ENCODE measurements at places on chromosomes 5 and 9.

DNA sequence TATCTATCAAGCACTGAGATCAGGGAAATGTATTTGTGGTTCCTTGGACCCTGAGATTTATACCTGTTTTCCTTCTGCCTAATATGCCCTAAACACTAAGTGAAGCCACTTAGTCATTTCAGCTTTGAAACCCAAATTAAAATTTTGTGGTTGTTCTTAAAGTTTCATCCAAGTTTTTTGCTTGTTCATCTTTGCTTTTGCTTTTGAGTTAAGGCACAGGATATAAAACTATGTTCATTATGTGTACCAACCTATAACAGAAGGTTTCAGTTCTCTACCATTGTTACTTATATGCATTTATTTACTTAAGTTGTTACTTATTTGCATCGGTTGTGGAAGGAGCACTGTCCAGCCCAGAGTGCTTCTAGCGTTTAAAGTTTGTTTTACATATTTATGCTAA is 382.3 kb downstream of the PTPRD start:
- DNase-seq, result no peak

GRCh38 chr9:96006296-96006879 is 130.9 kb downstream of the ERCC6L2 start:
- DNase-seq, result no peak

- DNase-seq, result no peak
Measured at GRCh38 chr5:167785901-167786300, 505.5 kb upstream of the WWC1 start.

- DNase-seq, result peak; percentile 98
Measured at GRCh38 chr9:127869310-127870152, 7.9 kb downstream of the AK1 start.

- no peak for DNase-seq
Measured at GRCh38 chr5:171431251-171431777, 11.9 kb downstream of the FGF18 start.

DNA sequence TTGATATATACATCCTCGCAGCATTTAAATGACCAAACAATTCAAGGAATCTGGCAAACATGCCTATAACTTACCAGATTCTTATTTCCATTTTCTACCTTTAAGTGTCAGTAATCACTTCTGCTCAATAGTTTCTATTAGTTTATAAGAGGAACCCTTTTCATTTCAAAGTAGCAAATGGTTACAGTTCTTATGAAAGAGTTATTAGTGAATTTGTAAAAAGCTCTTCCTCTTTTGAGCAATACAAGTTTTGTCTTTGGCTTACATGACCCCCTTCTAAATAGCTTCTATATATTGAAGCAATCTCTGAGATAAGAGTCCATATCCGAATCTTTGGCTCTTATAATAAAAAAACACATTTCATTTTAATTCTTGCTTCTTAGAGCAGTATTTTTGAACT is 42.0 kb downstream of the ELL2 start:
- no peak for DNase-seq

DNA sequence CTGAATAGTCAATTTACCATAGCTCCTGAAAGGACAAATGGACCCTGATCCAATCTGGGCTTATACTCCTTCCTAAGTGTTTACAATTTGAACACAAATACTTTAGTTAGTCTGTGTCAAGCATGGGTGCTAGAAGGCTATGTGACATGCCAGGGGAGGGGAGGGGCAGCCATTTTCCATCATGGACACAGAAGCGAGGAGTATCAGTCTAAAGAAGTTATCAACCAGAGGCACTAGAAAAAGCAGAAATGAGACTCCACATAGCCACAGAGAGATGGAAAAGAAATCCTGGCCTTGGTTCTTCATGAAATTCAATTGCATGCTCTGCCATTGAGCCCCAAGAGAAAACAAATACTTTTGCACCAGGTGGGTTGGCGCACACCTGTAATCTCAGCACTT is 61.8 kb downstream of the NR6A1 start:
- DNase-seq, result no peak

DNA sequence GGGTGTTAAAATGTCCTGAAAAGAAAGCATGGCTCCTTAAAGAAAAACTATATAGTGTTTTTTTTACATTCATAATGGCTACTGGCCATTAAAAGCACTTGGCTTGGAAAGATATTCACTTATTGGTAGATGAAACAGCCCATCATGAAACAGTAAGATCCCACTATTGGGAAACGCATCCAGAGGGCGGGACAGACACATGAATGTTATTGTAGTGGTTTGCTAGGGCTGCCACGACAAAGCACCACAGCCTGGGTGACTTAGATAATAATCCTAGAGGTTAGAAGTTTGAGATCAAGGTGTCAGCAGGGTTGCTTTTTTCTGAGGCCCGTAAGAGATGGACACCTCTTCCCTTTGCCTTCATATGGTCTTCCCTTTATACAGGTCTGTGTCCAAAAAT is 139.4 kb upstream of the ANKH start:
- DNase-seq, result no peak

- no peak for DNase-seq
Measured at GRCh38 chr9:88991066-88992034, at the start of gene S1PR3. Gene S1PR3, plus strand, starts transcription at chr9:88991468. Its CDS starts 9,733 bp downstream, at chr9:89001201.

GRCh38 chr5:144273232-144274027 is 102.8 kb downstream of the KCTD16 start:
- no peak for DNase-seq

DNA sequence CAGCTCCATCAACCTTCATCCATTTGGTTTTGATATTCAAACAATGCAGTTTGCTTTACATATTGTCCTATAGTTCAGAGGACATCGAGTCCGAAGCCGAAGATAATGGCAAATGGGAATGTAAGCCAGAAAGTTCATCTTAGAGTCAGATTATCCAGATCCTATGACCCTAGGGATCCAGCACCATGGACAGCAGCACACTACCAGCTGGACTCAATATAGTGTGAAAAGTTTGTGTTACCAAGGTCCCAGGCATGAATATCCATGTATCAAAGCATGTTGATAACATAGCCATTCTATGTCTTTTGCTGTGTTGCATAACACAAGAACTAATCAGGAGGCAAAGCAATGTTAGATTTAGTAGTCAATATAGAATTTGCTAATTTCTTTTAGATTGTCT is 46.3 kb downstream of the FSTL4 start:
- DNase-seq, result no peak

- DNase-seq, result no peak
Measured at GRCh38 chr5:54526604-54527288, 9.2 kb downstream of the SNX18 start.

DNA sequence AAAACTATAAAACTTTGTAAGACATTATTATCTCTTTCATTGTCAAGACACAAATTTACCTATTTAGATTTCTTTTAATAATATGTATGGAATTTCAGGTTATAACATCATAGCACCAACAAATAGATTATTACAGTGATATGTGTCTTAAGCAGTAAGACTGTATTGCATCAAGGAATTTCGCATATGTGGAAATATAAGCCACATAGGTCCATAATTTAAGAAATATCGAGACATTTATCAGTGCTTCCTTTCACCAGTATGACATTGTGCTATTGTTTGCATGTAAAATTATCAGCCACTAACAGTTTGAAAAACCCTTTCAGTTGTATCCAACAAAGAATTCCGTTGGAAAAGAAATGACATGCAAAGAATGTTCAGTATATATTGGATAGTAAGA is 186.7 kb upstream of the RASA1 start:
- DNase-seq, result no peak

- no peak for DNase-seq
Measured at GRCh38 chr9:3873818-3874217, 348.0 kb upstream of the RFX3 start.

DNA sequence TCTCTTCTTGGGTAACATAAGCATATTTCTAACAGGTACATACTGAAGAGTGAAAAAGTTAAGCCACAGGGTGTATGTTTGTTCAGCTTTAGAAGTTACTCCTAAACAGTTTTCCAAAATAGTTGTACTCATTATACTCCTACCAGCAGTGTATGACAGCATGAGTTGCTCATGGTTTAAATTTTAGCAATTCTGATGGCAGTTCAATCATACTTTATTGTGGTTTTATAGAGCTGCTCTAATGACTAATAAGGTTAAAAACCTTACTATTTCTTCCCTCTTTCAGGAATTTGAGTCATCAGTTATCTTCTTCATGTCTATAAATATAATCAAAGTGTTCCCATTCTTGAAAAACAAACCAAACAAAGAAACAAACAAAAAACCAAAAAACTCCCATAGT is 81.5 kb downstream of the CAAP1 start:
- no peak for DNase-seq

- DNase-seq, result no peak
Measured at GRCh38 chr9:116096046-116096445, 57.5 kb upstream of the PAPPA start.

GRCh38 chr9:14750821-14751220 is 28.3 kb upstream of the CER1 start:
- DNase-seq, result no peak

DNA sequence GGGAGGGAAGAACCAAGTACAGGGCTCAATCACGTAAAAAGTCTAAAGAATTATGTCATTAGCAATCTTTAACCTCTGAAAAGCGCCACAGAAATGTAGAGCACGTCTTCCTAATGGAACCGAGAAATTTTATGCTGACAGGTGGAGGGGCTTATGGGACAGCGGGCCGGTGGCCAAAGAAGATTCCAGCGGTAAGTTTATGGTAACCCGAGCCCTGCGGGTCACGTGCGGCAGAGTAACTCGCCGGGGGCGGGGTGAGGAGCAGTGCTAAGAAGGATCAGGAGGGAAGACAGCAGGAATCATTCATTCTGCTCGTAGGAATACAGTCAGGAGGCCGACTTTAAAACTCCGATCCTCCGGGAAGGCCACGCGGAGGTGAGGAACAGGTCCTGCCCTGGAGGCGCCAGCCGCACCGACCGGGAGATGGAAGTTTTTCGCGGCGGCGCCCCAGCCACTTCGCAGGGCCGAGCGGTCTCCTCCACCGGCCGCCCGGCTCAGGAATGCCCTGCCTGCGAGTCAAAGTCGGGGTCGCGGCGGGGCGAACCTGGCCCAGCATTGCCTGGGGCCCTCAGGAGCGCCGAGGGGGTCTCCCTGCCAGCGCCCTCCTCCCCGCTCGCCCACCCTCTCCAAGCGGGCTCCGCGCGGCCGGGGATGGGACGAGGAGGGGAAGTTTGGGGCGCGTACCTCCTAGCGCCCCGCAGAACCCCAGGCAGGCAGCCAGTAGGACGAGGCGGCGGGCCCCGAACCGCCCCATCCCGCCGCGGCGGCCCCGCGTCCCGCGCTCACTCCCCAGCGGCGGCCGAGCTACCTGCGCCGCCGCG is 101.8 kb downstream of the ESM1 start:
- no peak for DNase-seq

DNA sequence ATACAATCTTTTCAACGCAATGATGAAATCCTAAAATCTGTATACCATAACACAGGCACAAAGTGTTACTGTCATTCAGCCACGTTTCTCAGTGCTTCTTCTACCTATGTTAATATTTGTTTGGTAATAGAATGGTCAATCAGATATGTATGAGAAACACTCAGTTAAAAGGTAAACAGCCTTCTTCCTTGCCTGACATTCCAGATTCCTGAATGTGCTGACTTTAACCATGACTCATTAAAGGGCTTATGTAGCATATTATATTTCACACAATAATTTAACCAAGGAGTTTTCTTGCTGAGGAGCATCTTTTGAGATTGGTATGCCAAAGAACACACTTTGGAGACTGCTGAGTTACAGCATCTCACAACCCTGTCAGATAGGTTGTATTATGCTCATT is 187.6 kb downstream of the CETN3 start:
- DNase-seq, result no peak

GRCh38 chr9:3397766-3398165 is 128.0 kb downstream of the RFX3 start:
- DNase-seq, result no peak

- no peak for DNase-seq
Measured at GRCh38 chr5:125974679-125975078, 448.5 kb upstream of the GRAMD2B start.

GRCh38 chr5:141508440-141508797 is 19.5 kb downstream of the PCDHGC5 start:
- DNase-seq, result no peak
